ENCODE measurements at places on chromosomes 3 and 15.

GRCh38 chr3:160815280-160815679, 59.2 kb downstream of the PPM1L start:
- no peak for DNase-seq

GRCh38 chr15:45776772-45777171, 141.9 kb downstream of the SQOR start:
- no peak for DNase-seq

DNA sequence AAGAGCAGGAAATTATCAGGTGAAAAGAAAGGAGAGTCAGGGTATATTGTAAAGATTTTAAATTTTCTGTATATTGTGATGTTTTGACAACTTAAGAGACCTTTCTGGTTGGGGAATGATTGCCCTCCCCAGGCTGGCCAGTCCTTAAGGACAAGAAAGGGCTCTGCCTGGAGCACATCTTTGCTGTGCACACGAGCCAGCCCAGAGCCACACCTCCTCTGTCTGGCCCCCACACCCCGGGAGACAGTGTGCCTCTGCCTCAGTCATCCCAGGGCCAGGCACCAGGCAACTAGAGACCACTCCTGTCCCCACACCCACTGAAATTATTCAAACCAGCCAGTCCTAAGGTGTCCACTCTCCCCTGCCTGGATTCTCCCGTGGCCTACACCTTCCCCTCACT, 67.1 kb downstream of the KBTBD12 start:
- DNase-seq, result no peak

GRCh38 chr3:171417813-171418212, 42.4 kb downstream of the TNIK start:
- no peak for DNase-seq

DNA sequence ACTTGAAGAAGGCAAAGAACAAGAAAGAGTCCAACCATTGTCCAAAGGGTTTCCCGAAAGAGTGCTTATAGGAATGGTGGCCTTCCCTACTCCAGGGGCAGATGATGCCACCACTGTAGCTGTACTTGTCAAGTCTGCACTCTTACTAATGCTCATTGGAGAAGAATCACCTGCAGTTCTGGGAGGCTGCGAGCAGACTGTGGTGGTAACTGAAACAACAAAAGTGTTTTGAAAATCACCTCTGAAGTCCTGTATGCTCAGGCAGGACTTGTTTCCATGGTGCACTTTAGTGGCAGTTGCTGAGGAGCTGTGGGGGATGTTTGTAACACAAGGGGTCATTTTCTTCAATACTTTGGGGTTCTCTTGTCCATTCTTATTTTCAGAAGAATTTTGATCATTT, 36.0 kb downstream of the USF3 start:
- DNase-seq, result no peak
